ENCODE measurements at places on chromosomes 1 and 21. TPM values are rescaled to one million over a fixed set of nuclear protein-coding genes. Genes with fewer than 3 reads are reported as not detected.

The CHRM3 gene
- not detected for polyA plus RNA-seq

The LCK gene
- 0.91 TPM for polyA plus RNA-seq

The LAX1 gene
- polyA plus RNA-seq: 0.03 TPM

The CNR2 gene
- not detected for polyA plus RNA-seq

The RBP7 gene
- 11.3 TPM for polyA plus RNA-seq

The NBPF9 gene
- polyA plus RNA-seq: 11.0 TPM

The KDM5B gene
- 18.1 TPM for polyA plus RNA-seq

The HSD11B1 gene
- 0.29 TPM for polyA plus RNA-seq

The SPRR2G gene
- 1.4 TPM for polyA plus RNA-seq

DNA sequence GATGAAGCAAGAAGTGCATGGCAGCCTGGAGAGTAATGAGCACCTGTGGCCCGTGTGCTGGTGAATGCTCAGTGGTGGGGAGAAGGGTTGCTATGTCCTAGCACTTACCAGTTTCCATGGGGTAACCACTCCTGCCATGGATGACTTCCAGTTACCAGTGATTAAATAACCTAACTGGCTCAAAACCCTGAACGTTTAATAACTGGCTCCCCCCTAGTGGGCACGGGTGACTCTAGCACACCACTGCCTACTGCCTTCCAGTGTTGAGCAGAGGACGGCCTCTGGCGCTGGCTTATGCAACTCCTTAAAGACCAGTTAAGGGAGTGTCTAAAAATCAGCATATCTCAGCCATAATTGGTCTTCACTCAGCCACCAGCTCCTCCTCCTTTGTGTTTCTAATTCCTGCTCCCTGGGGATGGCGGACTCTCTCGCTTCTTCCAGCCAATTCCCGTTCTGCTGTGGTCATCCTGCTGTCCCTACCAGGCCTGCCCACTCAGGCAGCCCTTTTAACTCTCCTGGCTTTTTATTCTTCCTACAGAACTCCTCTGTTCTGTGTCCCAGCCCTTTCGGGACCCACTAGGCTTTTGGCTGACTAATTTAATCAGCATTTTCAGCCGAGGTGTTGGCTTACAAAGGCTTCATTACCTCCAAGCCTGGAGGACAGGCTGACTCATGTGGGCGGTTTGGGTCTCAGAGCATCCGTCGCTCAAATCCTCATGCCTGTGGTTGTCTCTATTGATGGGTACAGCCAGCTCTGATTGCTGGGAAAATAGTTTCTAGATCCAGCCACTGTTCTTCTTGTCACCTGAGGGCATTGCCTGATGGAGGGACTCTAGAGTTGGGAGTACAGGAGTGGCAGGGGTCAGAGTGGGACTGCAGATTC is 332.4 kb downstream of the CAMTA1 start:
- DNase-seq: peak; percentile 94

- no peak for DNase-seq
These were observed 33.4 kb downstream of the TLR5 start for GRCh38 chr1:223109581-223110026.

GRCh38 chr1:172275478-172275877 is 145.0 kb upstream of the C1orf105 start:
- DNase-seq: no peak

DNA sequence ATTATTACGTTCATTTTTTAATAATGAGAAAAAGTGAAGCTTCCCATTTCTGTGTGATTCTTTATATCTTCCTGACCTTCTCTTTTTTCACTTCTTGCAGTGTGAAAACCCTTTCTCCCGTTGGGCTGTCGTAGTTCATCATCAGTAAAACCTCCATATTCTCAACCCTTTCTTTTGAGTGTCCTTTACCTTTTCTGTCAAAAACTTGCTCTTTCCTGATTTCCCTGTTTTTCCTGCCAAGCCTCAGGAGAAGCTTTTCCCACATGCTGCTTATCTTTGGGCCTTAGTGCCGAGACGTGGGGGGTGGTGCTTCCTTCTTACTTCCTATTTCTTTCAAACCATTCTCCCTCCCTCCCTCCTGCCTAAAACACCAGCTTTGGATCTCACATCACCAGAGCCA is 46.1 kb downstream of the UCK2 start:
- no peak for DNase-seq

DNA sequence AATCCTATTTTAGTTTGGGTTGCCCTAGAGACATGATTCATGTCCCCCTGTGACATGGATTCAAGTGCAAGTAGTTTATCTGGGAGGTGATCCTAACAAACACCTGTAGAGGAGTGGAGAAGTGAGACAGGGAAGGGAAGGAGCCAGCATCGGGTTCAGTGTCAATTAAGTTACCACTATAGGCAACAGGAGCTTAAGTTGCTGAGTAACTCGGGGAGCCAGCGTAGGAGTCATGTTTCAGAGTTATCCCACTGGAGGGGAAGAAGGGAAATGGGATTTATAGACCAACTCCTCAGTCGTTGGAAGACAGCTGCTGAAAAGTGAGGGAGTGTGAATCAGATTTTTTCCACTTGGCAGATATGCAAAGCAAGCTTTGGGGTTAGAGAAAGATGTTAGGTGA is 54.9 kb downstream of the SLC30A7 start:
- no peak for DNase-seq

DNA sequence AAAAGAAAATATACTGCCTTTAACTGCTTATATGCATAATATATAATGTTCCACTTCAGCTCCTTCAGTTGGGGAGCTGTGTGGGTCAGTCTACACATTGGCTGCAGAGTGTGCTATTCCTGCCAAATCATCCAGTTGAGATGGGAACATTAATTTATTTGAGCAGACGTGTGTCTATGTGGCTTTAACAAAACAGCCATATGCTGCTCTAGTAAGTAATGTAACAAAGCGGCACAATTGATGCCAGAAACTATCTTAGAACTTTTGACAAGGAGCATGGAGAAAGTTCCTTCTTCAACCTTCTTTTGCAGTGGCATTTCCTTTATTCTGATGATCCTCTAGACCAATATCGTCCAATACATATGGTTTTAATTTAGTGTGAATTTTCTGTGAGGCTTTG is 285.9 kb upstream of the C1orf87 start:
- no peak for DNase-seq

DNA sequence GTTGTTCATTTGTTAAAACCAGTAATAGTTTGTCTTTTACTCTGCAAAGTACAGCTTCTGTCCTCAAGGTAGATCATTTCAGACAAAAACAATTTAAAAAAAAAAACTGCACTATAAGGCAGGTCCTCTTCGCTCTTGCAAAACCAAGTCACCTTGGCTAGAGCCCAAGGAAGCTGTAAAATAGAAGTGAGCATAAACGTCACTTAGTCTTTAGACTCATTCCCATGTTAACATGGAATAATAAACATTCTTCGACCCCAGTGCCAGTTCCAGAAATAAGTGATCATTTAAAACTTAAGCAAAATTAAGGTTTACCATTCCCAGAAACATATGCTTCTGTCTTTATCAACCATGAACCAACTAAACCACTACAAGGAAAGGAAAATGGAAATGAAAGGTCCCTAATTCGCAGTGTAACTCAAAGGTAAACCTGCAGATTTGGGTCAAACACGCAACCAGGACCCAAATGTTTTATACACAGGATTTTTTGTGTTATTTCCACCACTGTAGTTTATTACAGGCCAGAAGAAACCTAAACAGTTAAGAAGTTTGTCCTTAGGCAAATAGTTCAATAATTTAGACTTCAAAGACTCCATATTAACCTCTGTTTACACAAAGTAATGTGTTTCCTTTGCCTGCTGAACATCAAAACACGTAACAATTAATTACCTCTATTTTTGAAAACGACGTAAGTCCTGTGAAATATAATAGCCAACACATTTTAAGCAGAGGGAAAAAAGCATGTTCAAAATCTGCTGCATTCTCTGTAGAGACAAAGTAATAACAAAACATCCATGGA is 54.6 kb downstream of the TGFBR3 start:
- no peak for DNase-seq

- no peak for DNase-seq
These were observed 517 bp downstream of the LRIG2 start for GRCh38 chr1:113073479-113073950.

DNA sequence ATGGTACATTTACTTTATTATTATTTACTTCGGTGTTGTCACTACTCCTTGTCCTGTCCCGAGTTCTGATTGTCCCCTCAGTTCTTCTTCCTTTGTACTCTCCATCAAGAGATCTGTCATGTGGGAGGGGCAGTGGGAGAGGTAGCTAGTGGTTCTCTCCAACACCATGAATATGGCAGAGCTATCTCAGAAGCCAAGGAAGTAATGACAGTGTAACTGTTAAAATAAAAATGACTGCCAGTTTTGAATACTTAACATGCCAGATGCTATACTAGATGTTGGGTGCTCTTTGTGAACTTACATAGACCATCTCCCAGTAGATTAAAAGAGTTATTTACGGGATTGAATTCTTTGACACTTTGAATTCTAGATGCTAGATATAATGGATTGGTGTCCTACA is 28.6 kb downstream of the IVNS1ABP start:
- no peak for DNase-seq

GRCh38 chr1:244318078-244318477 is 133.6 kb downstream of the ADSS2 start:
- no peak for DNase-seq

DNA sequence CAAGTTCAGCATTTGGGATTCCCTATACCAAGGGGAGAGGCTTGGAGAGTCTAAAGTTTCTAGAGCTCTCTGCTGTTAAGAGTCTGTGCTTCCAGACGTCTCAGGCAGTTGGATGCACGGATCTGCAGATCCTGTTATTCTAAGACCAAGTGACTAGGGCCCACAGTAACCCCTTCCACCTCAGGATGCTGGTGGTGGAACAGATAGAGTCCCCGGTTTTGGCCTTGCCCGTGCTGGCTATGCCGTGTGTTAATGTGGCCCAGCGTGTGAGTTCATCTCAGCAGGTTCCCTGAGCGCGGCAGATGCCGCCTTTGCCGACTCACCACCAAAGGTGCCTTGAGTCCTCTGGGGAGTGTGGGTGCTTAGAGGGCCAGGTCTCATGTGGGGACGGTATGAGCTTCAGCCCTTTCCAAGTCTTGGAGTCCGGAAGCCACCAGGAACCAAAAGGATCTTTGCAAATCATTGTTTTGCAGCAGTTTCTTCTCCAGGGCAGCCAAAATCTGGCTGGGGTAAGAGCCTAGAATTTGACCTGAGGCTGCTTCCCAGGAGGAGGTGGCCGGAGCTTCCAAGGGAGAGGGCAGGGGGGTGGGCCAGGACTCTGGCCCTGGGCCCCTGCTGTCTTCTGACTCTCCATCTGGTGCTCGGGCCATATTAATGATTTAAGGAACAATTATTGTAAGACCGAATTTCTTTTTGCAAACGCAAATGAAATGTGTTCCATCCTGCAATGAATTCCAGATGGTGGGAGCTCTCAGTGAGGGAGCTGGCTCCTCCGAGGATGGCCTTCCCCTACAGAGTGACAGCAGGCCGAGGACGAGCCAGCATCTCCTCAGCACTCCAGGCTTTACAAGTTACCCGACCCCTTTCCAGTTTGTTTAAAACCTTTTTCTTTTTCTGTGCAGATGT is 205.7 kb downstream of the FOXD2 start:
- no peak for DNase-seq

DNA sequence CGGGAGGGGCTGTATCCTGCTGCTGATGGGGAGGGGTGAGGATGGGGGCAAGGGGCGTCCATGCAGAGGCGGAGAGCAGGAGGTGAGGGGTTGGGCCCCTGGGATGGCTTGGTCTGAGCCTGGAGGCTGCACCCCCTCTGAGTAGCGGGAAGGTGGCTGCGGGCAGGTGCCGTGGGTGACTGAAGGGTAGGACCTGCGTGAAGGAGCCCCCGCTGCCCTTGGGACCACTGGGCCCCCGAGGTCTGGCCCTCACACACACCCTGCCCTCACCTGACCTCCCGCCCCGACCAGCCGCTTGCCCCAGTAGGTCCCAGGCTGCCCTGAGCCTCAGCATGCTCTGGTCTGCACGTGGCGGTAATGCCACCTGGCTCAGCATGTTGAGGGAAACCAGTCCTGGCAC is 12.8 kb upstream of the SKI start:
- DNase-seq: no peak

GRCh38 chr1:186220911-186221310 is 154.1 kb downstream of the TPR start:
- DNase-seq: no peak

GRCh38 chr1:6177681-6178380 is 2.3 kb downstream of the CHD5 start:
- DNase-seq: no peak

DNA sequence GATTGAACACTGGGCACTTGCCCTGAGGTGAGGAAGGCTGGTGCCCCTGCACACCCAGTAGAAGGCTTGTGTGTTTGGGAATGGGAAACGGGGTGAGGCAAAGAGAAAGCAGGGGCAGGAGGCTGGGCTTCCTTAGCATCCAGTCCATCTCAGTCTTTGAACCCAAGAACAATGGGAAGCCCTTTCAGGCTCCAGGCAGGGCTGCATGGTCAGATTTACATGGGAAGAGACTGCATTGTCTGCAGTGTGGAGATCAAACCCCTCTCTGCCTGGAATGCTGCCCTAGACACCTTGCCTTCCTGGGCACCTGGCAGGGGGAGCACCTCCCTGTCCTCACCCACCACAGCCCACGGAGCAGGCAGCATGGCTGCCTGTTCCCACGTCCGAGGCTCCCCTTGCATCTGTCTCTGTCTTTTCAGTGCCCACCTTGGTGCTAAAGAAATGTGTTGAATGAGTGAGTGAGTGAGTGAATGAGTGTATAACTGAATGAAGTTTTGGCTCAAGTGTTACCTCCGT is 268.5 kb downstream of the GRIK3 start:
- no peak for DNase-seq

- DNase-seq: no peak
These were observed 45.4 kb downstream of the S100B start for GRCh38 chr21:46559291-46559983.

DNA sequence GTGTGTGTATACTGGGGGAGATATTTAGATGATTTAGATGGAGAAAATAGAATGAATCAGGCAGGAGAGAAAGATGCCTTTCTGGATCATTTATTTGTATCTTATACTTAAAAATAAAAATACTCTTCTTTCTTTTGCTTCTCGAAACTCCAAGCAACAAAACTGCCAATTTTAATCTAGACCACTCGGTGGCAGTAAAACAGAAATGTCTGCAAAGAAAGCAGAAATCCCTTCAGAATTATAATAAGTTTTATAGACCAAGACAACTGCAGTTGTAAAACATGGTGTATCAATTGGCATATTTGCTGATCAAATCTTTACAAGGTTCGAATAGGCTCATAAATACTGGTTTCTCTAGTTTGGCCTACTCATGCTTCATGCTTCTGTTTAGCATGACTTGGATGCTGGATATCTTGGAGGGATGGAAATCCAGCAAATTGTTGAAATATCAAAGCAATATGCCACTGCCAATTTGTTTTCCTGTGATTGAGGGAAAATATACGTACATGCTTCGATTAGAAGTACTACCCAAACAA is 15.1 kb upstream of the C1orf87 start:
- DNase-seq: no peak

- no peak for DNase-seq
These were observed 65.8 kb downstream of the RHOU start for GRCh38 chr1:228801068-228801467.

All from foreskin keratinocyte (primary cell).